ENCODE measurements at places on chromosomes 3 and 15. TPM values are rescaled to one million over a fixed set of nuclear protein-coding genes. Genes with fewer than 3 reads are reported as not detected.

DNA sequence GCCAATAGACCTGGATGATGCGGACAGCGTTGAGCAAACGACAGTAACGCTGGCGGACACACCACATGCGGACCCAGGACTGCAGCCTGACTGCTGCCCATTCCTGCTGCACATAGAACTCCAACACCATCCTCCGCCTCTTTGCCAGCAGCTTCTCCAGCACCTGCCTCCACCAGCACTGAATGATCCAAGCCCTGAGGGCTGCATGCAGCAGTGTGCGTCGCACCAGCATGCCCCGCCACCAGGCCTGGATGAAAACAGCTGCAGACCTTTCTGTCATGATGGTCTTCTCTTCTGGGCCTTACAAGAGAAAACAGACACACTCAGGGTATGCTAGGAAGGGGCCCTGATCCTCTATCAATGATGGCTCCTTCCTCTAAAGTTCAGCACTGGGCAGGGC lies 1.5 kb downstream of the IQCF5 start:
- peaks cover 14% of the 10 kb centered on the region for H3K27me3 ChIP-seq
- H3K4me3 ChIP-seq: no peak overlapping the region
- no peak overlapping the region for H3K27ac ChIP-seq
- H3K36me3 ChIP-seq: no peaks in the 10 kb centered on the region
- no peak for DNase-seq
- H3K4me1 ChIP-seq: no peaks in the 10 kb centered on the region

The GOLGA6D gene
- not detected for total RNA-seq

The CACNA2D3 gene
- 0.42 TPM for total RNA-seq

The ITGA11 gene
- total RNA-seq: 0.83 TPM

GRCh38 chr3:155741603-155742002 lies 3.3 kb downstream of the PLCH1 start:
- H3K27me3 ChIP-seq: peaks cover 11% of the 10 kb centered on the region
- DNase-seq: no peak
- H3K27ac ChIP-seq: no peak overlapping the region
- no peaks in the 10 kb centered on the region for H3K36me3 ChIP-seq
